Immature natural killer cell (primary cell): ENCODE measurements at places on chromosomes 7 and 10.

DNA sequence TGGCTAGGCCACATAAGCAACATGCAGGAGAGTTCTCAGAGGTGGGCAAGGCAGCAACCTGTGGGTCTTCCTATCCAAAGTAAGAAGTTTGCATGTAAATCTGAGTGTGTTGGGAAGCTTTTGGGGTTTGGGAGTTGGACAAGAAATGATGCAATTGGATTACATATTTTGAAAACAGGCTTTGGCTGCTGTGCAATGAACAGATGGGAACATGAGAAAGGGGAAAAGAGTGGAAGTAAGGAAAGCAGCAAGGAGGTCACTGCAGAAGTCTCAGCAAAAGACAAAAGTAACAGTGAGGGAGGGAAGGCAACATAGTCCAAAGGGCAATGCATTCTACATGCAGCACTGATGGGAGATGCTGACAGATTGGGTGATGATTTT is 61.1 kb upstream of the C10orf90 start:
- DNase-seq, result no peak

- no peak for DNase-seq
Observed at GRCh38 chr7:181738-182137, 10.6 kb upstream of the FAM20C start.

DNA sequence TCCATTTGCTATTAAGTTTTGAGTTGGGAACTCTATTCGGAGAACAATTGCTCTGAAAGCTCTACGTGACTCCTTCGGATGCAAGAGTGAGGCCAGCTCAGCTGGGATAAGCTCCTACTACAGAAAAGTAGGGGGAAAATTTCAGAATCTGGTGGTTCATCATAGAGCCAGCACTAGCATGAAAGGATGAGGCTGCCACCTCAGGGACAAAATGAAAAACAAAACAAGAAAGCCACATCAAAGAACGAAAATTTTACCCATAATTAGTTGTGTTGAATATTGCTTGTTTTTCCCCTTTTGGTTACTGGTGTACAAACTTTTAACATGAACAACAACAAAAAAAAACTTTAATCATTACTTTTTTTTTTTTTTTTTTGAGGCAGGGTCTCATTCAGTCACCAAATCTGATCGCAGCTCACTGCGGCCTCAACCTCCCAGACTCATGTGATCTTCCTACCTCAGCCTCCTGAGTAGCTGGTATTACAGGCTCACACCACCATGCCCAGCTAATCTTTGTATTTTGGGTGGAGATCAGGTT is 39.7 kb upstream of the NFE2L3 start:
- DNase-seq, result no peak

DNA sequence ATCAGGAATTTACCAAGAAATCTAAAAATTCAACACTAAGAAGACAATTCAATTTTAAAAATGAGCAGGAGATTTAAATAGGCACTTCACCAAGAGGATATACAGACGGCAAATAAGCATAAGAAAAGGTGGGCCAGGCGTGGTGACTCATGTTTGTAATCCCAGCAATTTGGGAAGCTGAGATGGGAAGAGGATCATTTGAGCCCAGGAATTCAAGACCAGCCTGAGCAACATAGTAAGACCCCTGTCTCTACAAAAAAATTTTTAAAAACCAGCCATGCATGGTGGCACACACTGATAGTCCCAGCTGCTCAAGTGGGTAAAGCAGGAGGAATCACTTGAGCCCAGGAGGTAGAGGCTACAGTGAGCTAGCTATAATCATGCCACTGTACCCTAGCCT is 3.5 kb upstream of the AKR1D1 start:
- DNase-seq, result no peak

GRCh38 chr10:24150853-24151252 is 58.1 kb upstream of the KIAA1217 start:
- DNase-seq, result no peak

DNA sequence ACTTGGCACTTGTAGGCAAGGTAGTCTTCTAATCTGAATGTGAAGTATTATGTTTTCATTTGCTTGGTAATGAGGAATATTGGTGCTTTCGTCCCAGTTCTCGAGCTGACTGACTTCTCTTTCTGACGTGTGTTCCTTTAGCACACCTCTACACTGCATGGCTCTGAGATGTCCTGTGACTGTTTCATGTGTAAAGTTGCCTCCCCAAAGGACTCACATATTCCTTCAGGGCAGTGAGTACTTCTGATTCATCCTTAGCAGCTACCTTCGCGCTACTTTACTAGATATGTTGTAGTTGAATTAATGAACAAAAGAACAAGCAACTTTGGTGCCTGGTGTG is 113.7 kb downstream of the EGFR start:
- no peak for DNase-seq

DNA sequence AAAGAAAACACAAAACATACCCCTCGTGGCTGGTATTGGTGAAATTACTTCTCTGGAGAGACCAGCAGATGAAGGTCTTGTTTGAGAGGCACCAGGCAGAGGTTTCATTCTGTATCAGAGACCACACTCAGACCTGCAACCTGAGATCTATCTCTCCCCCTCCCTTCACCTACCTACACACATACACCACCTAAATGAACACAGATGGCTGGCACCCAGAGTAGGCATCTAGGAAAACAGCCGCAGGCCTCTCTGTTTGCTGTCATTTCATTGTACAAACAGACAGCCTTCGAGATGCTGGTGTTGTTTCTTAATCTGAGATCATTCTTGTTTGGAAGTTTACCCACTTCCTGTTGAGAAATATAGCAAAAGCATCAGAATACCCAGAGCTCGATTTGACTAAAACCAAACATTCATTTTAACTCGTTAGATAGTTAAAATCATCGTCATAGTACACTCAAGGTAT is 173.9 kb upstream of the SLC25A13 start:
- DNase-seq, result no peak

GRCh38 chr10:70053218-70053840 is 683 bp downstream of the MACROH2A2 start:
- no peak for DNase-seq
